Lung (tissue), 17 donors: ENCODE measurements at places on chromosomes 7 and 10. TPM values are rescaled to one million over a fixed set of nuclear protein-coding genes. Genes with fewer than 3 reads are reported as not detected.

DNA sequence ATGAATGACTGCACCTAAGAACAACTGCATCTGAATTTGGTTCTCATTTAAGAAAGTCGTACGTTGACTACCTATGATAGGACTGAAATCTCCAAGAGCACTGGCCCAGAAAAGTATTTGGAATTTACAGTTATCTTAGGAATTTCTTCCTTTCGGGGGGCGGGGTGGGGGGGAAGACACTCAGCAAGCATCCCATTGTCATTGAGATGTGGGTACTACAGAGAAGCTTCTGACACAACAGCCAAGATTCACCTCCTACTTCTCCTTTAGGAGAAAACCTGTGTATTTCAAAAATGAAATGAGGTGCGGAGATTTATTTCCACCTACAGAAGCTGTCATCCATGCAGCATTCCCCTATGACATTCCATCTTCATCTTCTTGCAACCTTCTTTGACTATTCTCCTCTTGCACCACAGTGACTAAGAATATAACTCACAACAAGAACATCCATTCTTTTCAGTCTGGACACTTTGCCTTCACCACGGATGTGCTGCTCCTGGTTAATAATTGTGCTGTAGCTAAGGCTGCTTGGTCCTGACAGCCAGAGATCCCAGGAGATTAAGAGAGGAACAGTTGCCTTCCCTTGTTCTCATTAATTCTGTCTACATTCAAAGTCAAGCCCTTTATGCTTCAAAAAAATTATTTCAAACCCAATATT, 98.4 kb upstream of the FRMD4A start:
- no peaks in the 10 kb centered on the region for H3K36me3 ChIP-seq
- no peaks in the 10 kb centered on the region for H3K4me1 ChIP-seq
- peaks cover 3% of the 10 kb centered on the region for H3K27me3 ChIP-seq
- H3K27ac ChIP-seq = no peak overlapping the region
- no peak for DNase-seq

CFAP69 gene
- 60.0 TPM for total RNA-seq

GRCh38 chr10:35043796-35044344, 46.3 kb downstream of the CUL2 start:
- no peak overlapping the region for H3K27ac ChIP-seq
- DNase-seq = no peak
- no peaks in the 10 kb centered on the region for H3K27me3 ChIP-seq
- H3K4me1 ChIP-seq = no peaks in the 10 kb centered on the region

DNA sequence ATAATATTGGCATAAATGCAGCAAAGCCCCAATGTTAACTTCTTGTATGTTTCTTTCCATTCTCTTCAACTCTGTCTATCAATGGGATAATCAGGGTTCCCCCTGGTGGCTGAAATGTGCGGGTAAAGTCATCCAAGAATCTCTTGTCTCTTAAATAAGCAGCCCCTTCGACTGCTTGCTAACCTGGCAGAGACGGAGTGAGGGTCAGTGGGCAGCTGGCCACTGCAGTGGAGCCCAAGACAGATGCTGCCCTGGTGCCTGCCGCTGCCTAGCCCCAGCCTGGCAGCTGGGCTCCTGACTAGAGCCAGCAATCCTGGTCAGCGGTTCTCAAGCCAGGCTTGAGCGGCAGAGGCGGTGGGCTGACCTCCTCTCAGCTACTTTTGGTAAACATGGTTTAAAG, 248.9 kb downstream of the COBL start:
- H3K4me3 ChIP-seq = no peak overlapping the region
- H3K27ac ChIP-seq = no peak overlapping the region
- H3K36me3 ChIP-seq = no peaks in the 10 kb centered on the region
- DNase-seq = peak; percentile 86

DPY19L1 gene
- total RNA-seq = 83.3 TPM

DNA sequence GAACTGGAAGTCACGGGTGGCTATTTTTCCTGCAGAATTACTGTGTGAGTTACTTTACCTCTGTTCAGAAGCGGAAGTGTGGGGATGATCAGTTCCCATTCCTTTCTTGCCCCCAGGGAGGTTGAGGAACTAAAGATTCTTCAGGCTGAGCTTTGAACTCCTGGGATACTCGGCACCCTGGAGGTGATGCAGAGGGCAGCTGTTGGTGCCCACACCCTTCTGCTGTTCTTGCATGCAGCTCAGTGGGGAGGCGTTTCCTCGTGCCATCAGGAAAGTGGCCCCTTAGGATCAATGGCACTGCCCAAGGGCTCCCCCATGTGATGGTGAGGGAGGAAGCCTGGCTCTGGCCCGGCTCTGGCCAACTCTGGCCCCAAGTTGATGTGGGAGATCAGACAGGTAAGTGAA, 44.7 kb upstream of the MXI1 start:
- no peaks in the 10 kb centered on the region for H3K4me1 ChIP-seq
- peaks cover 4% of the 10 kb centered on the region for H3K27me3 ChIP-seq
- no peak overlapping the region for H3K4me3 ChIP-seq
- DNase-seq = no peak
- no peaks in the 10 kb centered on the region for H3K36me3 ChIP-seq

- H3K36me3 ChIP-seq = no peaks in the 10 kb centered on the region
- no peaks in the 10 kb centered on the region for H3K4me1 ChIP-seq
- DNase-seq = no peak
- H3K4me3 ChIP-seq = no peak overlapping the region
- H3K27ac ChIP-seq = no peak overlapping the region
Measured at GRCh38 chr10:24408365-24408764, 199.4 kb downstream of the KIAA1217 start.

DNA sequence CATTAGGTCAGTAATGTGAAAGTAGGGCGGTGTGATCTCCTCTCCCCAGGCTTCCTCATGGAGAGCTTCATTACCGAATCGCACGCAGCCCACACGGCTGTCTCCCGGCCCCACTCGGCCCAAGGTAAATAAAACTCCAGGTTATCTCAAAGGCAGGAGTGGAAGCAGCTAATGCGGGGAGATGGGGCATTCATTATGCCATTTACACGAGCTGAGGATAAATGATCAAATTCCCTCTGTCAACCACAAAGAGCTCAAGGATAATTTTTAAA, 93.5 kb downstream of the ADARB2 start:
- H3K27me3 ChIP-seq = peaks cover 4% of the 10 kb centered on the region
- no peak overlapping the region for H3K27ac ChIP-seq
- no peaks in the 10 kb centered on the region for H3K4me1 ChIP-seq
- DNase-seq = no peak
- no peaks in the 10 kb centered on the region for H3K36me3 ChIP-seq
- H3K4me3 ChIP-seq = no peak overlapping the region

GRCh38 chr10:52621635-52622079, 150.9 kb downstream of the MBL2 start:
- no peak overlapping the region for H3K27ac ChIP-seq
- no peaks in the 10 kb centered on the region for H3K27me3 ChIP-seq
- H3K36me3 ChIP-seq = no peaks in the 10 kb centered on the region
- H3K4me3 ChIP-seq = no peak overlapping the region

OR9A2 gene
- total RNA-seq = 0.82 TPM

DNA sequence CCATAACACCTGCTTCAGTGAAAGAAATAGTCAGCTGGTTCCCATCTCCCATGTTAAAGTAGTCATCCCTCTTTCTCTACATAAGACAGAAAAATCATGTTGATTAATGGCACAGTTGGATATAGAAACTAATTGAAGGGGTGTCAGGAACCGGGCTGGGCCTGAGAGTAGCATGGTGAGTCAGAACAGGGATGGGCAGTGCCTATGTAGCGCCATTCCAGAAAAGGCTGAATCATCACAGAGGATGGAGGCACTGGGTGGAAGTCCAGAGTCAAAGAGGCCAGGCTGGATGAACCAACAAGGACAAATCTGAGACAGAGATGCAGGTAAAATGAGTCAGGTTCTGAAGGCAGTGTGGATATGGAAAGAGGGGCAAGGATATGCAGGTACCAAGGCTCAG, 201.2 kb downstream of the LHFPL3 start:
- no peak for DNase-seq
- no peak overlapping the region for H3K27ac ChIP-seq
- no peaks in the 10 kb centered on the region for H3K27me3 ChIP-seq
- H3K4me3 ChIP-seq = no peak overlapping the region
- H3K4me1 ChIP-seq = no peaks in the 10 kb centered on the region

DNA sequence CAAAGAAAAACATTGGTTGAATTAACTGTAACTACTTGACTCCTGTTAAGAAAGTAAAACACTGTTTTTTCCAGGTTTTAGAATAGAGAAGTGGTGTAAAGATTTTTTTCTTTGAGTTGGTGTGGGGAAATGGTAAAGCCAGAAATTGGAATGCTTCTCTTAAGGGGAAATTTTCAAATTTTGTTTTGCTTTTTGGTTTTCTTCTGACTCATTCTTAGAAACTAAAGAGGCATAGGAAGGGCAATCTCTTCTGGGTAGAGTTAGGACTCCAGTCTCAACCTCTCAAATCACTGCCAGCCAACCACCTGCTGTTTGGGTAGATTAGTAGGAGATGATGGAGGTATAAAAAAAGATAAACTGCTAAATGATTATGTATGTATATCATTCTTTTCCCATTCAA, 47.7 kb upstream of the STRIP2 start:
- H3K4me3 ChIP-seq = no peak overlapping the region
- no peak for DNase-seq

- no peak overlapping the region for H3K4me3 ChIP-seq
- H3K27ac ChIP-seq = no peak overlapping the region
- no peak for DNase-seq
Measured at GRCh38 chr10:94432443-94432842, 30.1 kb downstream of the TBC1D12 start.

FAM25C gene
- total RNA-seq = not detected

DNA sequence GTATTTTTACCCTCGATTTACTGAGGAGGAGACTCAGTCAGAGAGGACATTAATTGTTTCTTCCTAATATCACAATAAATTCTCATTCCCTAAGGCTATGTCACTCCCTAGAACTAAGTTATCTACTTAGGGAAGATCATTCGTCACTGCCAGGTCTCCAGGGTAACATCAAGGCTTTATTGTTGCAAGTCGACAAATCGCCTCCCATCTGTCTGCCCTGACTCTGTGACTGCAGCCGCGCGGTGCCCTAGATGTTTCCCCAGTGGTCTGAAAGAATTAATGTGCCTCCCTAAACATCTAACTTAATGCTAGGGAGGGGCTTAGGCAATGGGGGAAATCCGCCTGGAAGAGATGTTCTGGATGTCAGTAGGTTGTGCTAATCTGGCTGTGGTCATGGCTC, 558.8 kb upstream of the C7orf33 start:
- H3K27me3 ChIP-seq = no peaks in the 10 kb centered on the region
- no peaks in the 10 kb centered on the region for H3K36me3 ChIP-seq
- DNase-seq = no peak
- no peaks in the 10 kb centered on the region for H3K4me1 ChIP-seq

XRCC2 gene
- 1.0 TPM for total RNA-seq

GRCh38 chr10:90245623-90246022, 544.2 kb downstream of the KIF20B start:
- DNase-seq = no peak
- H3K36me3 ChIP-seq = no peaks in the 10 kb centered on the region
- no peak overlapping the region for H3K4me3 ChIP-seq
- no peak overlapping the region for H3K27ac ChIP-seq
